ENCODE measurements at places on chromosomes 2 and 18.
A peak's percentile ranks its signal among the peaks of the same experiment; 100 is the strongest.

GRCh38 chr2:119425620-119426395 is 5.8 kb upstream of the TMEM37 start:
- no peak for DNase-seq

DNA sequence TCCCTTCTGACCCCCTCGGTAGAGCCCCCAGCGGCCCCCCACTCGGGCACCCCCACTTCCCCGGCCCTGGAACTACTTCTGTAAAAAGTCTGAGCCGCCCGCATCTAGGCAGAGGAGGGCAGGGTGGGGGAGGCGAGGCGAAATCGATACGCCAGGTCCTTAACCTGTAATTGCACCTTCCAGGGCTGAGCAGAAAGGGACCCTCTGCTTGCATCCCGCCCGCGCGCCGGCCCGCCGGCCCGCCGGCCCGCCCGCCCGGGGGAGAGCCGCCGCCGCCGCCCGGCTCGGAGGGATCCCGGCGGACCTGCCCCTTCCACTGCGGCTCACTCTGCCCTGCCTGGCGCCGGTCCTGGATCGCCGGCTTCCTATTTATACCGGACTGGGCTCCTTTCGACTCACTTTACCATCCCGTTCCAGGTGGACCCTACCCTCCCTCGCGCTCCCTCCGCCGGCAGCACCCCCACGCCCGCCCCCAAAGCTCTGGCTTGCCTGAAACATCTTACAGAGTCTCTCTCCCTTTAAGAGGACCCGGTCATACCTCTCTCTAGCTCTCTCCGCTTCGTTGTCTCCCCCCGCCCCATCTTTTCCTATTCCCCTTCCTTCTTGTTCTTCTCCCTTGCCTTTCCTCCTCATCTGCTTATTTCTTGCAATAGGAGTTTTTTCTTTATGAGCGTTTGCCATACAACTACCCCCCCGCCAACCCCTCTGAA is 797 bp downstream of the KLHL14 start:
- DNase-seq, result no peak

GRCh38 chr2:23053601-23054000 is 331.4 kb upstream of the KLHL29 start:
- no peak for DNase-seq

GRCh38 chr2:23497063-23497462 is 112.1 kb downstream of the KLHL29 start:
- peak; percentile 71 for DNase-seq

- no peak for DNase-seq
Measured at GRCh38 chr2:173221937-173222594, 132.6 kb upstream of the CDCA7 start.

DNA sequence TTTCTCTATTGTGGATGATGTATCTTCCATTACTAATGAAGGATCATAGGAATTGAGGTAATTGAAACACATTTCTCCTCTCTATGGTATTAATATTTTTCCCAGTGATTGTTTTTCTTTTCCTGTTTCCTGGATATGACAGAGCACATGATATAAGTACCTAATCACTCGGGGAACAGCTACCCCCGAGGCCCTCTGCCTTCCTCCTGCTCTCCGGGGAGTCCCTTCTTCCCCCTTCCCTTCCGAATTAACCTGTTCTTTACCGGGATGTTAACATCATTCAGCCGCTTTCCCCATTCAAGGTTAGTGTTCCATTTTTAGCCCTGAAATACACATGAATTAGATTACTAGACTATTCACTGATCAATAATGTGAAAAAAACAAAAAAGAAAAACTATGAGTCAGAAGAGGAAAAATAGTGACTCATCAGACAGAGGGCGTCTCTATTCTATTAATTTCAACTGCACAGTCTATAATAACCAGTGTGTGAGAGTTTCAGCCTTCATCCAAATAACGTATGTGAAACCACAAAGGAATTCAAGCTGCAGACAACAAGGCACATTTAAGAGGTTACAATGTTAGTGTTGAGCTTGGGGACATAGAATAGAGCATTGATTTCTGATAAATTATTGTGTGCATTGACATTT is 450.8 kb downstream of the DLGAP1 start:
- peak; percentile 75 for DNase-seq

DNA sequence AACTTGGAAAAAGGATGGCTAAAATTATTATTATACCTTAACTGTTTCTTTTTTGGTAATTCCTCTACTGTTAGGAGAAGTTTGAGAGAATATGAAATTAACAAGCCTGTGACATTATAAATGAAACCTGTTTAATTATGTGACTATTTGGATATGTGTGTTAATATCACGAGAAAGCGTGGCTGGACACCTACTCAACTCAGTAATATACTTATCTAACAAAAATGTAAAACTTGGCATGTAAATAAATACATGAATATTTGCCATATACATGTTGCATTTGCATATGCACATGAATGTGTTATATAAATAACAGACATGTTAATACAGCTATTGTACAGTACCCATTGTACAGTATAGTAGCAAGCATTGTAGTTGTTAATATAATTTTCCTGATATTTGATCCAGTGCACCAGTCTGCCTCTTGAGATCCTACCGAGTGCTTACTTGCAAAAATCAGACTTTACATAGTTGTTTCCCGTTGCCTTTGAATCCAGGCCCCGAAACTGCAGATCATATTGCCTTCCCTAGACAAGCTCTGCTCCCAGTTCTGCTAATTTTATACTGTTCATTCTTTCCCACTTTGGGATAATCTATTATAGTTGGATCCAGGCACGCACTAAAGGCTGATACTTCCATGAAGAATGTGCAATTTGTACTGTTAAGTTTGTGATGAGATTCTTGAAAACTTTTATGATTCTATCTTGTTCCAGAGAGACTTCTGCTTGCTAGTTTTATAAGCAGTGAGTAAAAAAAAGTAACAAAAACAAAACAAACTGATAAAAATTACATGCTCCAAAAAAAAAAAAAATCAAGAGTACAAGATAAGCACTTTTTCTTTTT is 395.6 kb downstream of the ARHGAP15 start:
- no peak for DNase-seq

DNA sequence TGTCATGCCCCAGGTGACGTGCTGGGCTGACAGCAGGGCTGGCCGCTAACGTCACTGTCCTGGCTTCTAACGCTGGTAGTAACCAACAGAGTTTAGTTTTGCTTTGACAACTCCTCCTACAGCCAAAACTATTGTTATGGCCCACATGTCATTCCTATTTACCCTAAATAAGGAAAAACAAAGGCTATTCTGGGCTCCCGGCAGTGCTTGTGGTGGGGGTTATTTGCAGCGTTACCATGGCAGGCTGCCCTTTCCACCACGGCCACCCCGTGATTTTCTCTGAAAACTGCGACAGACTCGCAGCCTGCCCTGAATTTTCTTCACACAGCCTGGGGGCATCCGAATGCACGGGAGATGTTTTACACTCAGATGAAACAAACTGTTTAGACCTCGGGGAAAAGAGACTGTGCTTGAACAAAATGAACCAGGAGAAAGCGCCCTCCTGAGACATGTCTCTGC is 115.2 kb downstream of the FAM210A start:
- DNase-seq, result no peak

DNA sequence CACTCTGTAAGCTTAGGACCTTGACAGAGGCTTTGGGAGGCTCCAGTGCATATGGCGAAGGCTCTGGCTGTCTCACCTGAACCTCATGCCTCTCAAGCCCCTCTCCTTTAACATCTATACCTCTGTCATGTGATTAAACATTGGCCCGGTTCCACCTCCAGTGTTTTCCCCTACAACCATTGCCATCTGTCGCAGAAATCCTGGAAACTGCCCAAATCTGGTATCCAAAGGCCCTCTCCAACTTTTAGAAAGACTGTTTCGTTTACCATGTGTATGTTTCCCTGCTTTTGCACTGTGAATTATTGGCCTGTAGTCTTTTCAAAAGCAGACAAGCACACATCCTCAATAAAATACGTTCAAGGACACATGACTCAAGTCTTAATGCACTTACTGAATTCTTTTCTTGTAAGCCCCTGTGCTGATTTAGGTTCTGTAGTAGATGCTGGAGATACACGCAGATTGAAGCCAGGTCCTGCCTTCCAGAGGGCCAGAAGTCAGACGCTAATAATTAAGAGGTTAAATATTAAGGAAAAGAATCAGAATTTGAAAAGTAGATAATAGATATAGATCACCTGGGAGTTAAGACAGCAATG is 386.4 kb upstream of the SLC14A2 start:
- no peak for DNase-seq

GRCh38 chr2:67400560-67401485 is 3.7 kb downstream of the ETAA1 start:
- peak; percentile 20 for DNase-seq

DNA sequence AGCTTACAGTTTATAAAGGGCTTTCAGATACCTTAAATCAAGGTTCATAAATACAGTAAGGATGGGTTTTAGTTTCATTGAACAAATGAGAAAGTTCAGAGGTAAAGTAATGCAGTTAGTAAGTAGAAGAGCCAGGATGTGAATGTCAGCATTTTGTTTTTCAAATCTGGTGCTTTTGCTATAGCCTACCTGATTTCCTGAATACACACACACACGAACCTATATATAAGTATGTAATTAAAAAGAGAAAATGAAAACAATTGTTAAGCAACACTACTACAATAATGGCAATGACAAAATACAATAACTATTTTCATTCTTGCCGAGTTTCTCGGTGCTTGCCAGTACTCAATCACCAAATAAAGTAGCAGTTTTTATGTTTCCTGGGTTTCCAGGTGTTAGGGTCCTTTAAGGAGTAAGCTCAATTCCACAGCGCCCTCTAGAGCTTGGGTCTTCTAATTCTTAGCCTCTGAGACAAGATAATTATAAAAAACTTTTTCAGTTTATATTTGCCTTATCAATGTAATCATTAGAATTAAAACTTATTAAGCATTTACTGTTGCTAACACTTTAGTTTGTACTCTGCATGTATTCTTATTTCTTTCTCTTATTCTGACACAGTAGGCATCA is 512.9 kb upstream of the ACVR2A start:
- peak; percentile 3 for DNase-seq

DNA sequence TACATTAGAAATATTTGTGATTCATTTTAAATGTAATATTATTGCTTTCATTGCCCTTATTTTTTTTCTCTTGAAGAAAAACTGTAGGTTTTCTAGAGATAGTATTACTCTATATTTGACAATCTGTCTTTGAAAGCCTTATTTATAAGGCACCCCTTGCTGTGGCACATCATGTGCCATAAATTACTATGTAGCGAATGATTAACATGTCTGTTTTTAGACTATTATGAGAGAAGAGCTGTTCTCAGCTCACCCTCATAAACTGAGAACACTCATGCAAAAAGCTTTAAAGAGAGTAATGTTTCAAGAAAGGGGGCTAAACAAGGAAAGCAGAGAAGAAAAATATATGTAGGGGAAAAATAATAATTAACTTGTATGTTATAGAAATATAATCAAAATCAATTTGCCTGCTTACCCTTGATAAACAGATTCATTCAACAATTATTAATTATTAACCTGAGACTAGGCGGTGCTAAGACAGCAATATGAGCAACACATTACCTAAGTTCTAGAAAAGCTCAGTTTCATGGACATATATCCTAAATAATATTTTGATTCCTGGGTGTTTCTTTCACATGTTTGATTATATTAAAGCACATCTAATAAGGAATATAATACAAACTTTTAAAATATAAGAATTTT is 69.0 kb downstream of the RAB3GAP1 start:
- DNase-seq, result no peak

DNA sequence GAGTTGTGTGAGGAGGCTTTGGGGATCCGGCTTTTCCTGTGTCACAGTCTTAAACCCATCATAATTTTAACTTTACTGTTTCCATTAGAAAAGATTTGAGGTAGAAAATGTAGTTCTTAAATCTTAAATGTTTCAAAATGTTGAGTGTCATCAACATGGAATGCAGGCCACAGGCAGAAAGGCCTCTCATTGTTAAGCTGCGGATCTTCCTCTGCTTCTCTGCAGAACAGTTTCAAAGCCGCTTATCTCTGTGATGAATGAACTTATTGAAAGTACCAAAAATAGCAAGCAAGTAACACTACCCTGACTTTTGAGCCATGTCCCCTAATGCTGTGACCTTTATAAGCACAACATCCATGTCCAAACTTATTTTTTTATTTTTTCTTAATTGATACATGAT is 1645.8 kb downstream of the DPP10 start:
- DNase-seq, result no peak

- peak; percentile 89 for DNase-seq
Measured at GRCh38 chr18:60372596-60372995, at the start of gene MC4R. Gene MC4R, minus strand, starts transcription at chr18:60372775. Its CDS starts 426 bp downstream, at chr18:60372349.

GRCh38 chr2:238774980-238775509 is 72.8 kb upstream of the TWIST2 start:
- no peak for DNase-seq

DNA sequence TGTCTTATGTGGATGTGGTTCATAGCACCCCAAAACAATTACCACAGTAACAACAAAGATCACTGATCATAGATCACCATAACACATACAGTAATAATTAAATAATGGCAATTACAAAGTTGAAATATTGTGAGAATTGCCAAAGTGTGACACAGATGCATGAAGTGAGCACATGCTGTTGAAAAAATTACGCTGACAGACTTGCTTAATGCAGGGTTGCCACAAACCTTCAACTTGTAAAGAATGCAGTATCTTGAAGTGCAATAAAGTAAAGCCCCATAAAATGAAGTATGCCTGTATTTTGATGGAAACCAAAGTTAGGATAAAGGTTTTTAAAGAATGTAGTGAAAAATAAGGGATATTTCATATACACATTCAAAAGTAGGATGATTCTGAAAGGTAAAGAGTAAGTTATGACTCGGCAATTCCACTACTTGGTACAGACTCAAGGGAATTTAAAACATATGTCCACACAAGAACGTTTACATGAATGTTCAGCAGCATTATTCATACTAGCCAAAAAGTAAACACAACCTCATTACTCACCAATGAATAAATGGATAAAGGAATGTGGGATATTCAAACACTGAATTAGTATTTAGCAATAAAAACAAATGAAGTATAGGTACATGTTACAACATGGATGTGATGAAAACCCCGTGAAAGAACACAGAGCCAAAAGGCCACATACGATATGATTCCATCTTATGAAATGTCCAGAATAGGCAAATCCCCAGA is 61.6 kb downstream of the SCN9A start:
- DNase-seq, result peak; percentile 92

GRCh38 chr2:157611726-157612125 is 16.9 kb downstream of the ACVR1C start:
- DNase-seq, result no peak

DNA sequence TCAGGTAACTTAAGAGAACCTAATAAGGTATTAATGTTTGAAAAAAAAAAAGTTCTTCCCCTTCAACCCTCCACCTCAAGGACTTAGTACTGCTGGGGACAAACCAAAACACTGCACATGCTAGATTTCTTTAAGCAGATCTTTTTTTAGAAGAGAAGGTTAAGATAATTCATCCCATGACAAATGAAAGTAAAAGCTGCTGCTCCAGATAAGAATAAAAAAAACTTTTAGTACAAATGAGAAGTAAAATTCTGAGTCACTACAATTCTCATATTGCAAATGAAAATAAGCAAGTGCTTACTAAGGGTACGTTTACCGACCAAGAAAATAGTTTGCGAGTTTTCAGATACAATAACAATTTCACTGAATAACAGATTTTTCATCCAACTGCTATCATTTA is 8.9 kb downstream of the STAM2 start:
- no peak for DNase-seq
